ENCODE measurements at places on chromosomes 6 and 20.

GRCh38 chr6:127516662-127517273 is 2.4 kb downstream of the MTCL3 start:
- peak; percentile 31 for DNase-seq

GRCh38 chr6:835476-836160 is 142.7 kb upstream of the EXOC2 start:
- no peak for DNase-seq

DNA sequence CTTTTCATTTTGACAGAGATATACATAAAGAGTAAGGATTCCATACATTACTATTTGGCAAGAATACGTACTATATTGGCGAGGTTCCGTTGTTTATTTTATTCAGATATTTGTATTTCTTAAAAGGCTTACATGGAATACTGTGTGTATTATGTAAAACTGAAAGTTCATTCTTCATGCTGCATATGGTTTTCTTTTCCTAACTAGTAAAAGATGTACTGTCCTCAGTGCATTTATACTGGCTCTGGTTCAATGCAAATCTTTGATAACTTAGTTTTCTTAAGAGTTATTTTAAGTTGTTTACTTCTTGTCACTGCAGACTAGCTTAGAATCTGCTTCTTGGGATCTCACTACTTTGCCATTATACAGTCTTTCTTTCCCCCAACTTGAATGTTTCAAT is 42.0 kb downstream of the ADGRB3 start:
- no peak for DNase-seq

GRCh38 chr20:41245086-41245707 is 72.3 kb downstream of the ZHX3 start:
- DNase-seq, result no peak

- DNase-seq, result no peak
Observed at GRCh38 chr6:17039266-17039665, 62.6 kb upstream of the STMND1 start.

DNA sequence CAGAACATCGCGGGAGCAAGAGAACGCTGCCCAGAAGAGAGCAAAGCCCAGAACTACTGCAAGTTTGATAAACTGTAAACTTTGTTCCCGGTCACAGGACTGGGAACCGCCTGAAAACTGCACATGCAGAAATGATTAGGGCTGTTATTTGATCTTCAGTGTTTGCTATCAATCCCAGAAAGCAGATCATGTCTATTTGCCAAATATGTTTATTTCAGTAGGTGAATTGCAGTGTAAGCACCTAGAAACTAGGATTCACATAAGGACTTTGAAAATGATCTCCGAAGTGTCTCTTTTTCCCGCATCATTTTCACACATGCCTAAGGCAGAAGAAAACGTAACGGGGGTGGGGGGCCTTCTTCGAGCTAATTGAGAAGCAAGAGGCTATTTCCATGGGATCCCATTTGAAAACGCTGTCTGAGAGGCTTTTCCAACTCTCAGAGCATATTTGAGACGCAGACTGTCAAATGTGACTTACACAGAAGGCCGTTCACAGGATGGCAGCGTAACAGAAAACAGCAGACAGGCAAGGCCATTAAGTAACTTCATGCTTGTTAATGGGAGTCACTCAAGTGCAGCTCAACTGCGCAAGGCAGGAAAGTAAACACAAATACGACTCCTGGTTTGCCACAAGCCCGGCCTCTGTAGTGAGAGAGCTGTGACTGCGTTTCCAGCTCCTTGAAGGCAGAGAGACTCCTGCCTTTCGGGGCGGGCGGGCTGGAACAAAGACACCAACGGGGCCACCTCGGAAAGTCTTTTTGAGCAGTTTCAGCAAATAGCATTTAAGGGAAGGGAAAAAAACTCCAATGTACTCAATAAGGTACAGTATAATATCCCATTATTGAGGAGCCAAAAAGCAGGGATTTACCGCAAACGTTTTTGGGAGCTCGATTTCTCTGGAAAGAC is 144.7 kb upstream of the ZNF217 start:
- DNase-seq, result peak; percentile 86

DNA sequence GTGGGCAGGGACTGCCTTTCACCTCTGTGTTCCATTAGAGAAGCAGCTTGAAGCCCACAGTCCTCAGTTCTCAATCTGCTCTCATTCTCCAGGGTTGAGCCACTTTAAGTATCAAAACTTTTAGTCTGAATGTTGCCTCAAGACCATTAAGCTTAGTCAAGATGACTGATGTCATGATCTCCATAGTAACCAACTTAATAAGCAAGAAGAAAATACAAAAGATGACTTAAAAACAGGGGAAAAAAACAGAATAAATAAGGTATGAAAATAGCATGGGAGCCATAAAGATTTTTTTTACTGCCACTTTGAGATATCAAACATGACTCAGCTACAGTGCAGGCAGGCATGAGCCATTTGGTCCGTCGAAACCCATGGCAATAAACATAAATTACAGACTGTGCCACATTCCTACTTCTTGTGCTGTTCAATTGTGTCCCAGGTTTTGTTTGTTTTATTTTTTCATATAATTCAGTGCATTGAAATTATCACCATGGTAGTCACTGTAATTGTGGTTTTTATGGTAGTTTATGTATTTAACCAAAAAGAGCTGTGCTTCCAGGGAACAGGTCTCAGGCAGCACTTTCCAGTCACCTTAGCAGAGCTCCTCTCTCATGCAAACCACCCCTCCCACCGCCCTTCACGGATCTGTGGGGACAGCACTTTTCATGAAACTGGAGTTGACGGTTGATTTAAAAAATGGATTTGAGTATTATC is 156.5 kb upstream of the INSM1 start:
- no peak for DNase-seq

GRCh38 chr6:150207931-150208570 is 65.2 kb downstream of the PPP1R14C start:
- DNase-seq, result no peak

GRCh38 chr20:32583581-32584070 is 1.5 kb downstream of the NOL4L start:
- no peak for DNase-seq

- DNase-seq, result peak; percentile 87
Observed at GRCh38 chr6:1624851-1625781, 15.4 kb downstream of the FOXC1 start.

Measured in upper lobe of left lung (tissue), 6 donors.